DMS 273 treated with DMSO at 0.1 percent for 48 hours (cell line): ENCODE measurements at places on chromosomes 7 and 10.

DNA sequence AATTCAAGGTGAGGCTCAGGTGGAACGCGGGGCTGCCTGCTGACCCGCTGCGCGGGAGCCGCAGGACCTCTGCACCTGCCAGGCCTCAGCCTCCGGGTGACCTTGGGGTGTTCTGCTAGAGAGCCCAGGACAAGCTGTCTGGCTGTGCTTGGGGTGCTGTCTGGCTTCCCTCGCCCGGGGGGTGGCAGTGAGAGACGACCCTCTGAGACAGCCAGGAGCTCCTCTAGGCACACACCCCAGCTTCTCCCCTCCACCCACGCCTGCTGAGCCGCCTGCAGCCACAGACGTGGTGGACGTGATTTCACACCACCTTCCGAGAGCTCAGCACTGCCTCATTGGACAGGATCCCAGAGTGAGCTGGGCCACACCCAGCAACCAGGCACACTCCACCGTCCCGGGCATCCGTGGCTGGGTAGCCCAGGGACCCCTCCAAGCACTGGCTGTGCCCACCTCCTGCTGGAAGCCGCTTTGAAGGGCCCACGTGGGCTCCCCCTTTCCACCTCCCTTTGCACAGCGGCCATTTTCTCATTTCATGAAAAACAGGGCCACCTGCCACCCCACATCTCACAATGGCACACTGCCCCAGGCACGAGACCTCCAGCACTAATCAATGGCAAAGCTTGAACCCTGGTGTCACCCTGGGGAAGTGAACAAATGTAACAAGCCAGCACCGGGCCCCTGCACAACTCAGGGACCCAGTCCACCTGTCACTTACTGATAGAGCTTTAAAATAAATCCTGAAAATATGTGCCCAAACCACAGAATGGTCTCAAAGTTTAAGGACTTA is 35.0 kb downstream of the ZFAND2A start:
- no peak for DNase-seq

- no peak for DNase-seq
These were observed 353.2 kb downstream of the HGF start for GRCh38 chr7:81416659-81417058.

DNA sequence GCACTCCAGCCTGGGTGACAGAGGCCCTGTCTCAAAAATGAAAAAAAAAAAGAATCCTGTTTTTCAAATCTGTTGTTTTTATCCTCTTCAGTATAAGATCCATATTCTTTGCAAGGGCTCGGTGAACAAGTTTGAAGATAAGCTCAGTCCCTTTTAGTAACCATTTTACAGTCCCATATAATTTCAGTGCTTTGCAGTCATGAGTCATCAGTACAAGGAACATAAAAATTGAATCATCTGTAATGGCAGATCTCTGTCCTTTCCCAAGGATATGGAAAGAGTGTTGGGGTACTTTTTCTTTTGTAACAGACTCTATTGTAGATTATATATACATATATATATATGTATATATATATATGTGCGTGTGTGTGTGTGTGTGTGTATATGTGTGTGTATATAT is 52.2 kb upstream of the ZPBP start:
- no peak for DNase-seq

DNA sequence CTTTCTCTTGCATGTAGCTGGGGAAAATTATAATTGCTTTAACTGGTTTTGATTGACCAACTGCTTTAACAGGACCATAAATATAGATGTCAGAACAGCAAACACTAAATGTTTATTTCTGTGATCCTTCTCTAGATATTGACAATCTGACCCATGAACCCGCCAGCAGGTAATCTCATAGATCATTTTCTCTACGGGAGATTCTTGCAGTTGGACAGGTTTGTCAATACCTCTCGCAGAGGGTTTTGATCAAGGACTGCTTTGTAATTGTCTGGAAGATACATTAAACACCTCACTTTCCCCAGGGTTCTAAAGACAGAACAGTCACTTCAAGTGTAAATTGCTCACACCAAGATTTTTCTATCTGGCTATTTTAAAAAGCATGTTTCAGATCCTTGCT is 235.8 kb upstream of the RHOBTB1 start:
- no peak for DNase-seq
